ENCODE measurements at places on chromosomes 2 and 18.
A peak's percentile ranks its signal among the peaks of the same experiment; 100 is the strongest.

DNA sequence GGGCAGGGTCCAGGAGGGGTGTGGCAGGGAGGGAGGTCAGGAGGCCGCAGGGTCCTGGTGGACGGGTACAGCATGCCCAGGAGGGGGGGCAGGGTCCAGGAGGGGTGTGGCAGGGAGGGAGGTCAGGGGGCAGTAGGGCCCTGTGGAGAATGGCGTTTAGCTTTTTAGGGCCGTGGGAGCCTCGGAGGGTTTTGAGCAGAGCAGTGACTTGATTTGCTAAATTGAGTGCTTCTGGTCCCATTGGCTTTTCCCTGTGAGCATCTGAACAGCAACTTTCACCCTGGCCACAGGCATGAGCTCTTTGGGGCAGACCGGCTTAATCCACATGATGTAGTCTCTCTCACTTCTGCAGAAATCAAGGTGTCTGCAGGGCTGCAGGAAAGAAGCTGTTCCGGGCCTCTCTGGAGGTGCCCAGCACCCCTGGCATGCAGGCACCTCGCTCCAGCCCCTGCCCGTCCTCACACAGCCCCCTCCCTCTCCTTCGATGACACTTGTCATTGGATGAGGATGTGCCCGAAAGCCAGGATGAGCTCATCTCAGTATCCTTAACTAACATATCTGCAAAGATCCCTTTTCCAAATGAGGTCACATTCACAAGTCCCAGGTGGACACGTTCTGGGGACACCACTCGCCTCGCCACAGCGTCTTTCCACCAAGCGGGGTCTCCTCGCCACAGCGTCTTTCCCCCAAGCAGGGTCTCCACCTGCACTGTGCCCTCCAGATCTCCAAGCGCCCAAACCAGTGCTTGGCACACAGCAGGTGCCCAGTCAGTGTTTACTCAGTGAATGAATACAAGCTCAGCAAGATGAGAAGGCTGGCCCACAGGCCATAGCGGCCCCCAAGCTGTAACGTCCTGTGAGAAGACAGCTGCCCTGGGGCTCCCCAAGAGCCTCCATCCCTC is 94.0 kb downstream of the NDUFA10 start:
- DNase-seq = peak; percentile 1

DNA sequence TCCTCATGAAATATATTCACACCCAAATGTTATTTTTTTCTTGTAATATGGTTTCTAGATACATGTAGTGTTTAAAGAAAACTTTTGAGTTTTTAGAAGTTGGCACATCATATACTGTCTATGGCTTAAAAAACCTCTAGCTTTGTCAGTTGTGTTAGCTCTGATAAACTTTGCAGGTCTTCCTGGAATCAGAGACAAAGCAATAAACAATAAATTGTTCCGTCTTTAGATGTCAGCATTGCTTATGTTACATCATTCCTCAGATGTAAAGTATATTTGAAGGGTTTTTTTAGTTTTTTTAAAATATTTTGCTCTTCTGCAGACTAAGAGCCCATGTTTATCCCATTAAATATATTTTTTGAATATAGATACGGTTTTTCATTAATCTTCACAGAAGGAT is 145.1 kb downstream of the GPD2 start:
- DNase-seq = no peak

DNA sequence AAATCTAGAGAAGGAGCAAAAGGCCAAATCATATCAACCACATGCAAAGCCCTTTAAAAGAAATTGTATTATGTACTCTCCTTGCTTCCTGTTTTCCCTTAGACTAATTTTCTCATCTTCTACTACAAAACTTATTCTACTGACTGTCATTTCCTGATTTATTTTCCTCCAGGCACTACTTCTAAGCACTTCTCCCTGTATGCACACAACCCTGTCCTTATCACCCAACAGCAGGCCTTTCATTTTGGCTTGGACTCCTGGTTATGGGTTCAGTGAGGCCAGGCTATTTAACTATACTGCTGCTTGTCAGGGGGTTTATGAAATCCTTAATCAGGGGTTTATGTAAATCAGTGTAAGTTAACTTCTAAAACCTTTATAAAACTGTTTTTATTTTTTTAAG is 205.1 kb upstream of the FAM98A start:
- no peak for DNase-seq

- peak; percentile 48 for DNase-seq
Measured at GRCh38 chr2:222982010-222982908, 69.7 kb upstream of the KCNE4 start.

- no peak for DNase-seq
Measured at GRCh38 chr18:51527826-51528225, 330.3 kb upstream of the MEX3C start.

DNA sequence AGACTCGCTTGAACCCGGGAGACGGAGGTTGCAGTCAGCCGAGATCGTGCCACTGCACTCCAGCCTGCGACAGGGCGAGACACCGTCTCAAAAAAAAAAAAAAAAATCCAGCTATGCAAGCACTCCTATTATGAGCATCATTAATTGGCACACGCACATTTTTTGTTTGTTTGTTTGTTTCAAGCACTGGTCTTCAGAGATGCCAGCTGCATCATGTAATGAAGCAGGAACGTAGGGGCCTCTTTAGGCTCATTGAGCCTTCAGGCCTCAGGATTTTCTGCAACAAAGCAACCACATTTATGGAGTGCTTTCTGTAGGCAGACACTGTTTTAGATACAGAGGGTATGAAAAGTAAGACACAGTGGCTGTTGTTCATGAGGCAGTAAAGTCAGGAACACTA is 585.8 kb downstream of the CNTNAP5 start:
- no peak for DNase-seq

DNA sequence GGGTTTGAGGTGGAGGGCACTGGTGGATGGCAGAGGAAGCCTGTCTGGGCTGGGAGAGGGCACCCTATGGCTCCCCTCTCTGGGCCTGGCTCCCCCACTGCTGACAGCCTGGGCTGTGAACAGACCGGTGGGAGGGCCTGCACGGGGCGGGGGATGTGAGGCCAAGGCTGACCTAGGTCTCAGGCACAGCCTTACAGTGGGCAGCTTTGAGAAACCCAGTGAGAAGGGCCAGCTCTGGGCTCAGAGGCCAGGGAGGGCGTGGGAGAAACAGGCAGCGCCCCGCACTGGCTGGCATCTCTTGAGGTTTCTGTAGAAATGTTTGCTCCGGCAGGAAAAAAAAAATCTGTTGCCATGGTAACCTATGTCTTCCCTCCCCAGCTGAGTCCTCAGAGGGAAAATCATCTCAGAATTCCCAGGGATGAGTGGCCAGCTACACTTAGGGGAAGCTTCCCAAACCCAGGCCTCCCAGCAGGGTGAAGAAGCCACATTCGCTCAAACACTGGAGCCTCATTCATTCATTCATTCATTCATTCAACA is 71.7 kb upstream of the TAF1B start:
- peak; percentile 80 for DNase-seq

- DNase-seq = peak; percentile 90
Measured at GRCh38 chr2:241540771-241541561, 17.6 kb upstream of the BOK start.

DNA sequence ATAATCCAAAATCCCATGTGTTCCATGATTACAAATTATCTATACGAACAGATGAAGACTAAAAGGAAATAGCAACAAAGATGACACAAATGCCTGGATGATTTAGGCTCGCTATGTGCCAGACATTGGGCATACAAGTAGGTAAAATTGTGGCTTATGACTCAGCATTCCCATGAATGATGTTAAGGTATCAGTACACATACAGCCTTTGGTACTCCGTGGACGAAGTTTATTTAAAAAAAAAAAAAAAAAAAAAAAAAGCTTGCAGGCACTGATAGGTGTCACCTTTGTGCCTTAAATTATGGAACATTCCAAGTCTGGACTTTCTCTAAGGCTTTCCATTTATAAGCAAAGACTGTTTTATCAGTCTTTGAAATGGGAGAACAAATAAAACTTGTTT is 2.7 kb downstream of the CHAC2 start:
- DNase-seq = no peak

GRCh38 chr2:206275312-206276055 is 1.0 kb downstream of the ZDBF2 start:
- no peak for DNase-seq

GRCh38 chr2:24861500-24861899 is 58.5 kb downstream of the ADCY3 start:
- DNase-seq = peak; percentile 57
